ENCODE measurements at places on chromosomes 3 and 15. TPM values are rescaled to one million over a fixed set of nuclear protein-coding genes. Genes with fewer than 3 reads are reported as not detected.

DNA sequence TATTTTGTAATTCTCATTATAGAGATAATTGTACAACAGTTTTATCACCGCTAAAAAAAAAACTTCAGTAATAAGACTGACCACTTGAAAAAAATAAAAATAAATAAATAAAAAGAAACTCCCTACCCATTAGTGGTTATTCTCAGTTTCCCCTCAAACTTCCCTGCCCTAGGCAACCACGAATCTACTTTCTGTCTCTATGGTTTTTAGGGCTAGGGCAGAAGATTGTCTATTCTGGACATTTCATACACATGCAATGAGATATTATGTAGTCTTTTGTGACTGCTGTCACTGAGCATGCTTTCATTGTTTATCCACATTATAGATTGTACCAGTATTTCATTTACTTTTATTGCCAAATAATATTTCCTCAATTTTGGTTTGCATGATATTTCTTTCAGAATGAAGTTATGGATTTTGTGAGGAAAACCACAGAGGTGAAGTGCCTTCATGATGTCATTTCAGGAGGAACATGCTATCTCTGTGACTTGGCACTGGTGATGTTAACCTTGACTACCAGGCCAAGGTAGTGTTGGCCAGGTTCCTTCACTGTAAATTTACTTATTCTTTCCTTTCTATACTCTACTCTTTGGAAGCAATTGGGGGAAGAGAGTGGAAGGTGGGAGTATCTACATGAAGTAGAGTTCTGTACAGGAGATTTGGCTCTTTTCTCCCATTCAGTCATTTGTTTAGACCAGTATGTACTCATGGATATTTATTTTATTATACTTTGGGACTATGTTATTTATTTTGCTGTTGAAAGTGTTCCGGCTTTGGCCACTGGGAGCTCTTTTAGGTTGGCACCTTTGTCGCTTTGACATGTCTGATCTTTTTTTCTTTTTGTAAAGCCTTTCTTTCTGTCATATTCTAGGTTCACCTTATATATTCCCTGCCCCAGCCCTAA is 86.3 kb downstream of the GMPS start:
- no peak for DNase-seq

GRCh38 chr3:25171897-25172296 is 256.2 kb upstream of the RARB start:
- DNase-seq: no peak

GRCh38 chr3:134622806-134623365 is 27.9 kb downstream of the KY start:
- DNase-seq: no peak

GRCh38 chr3:46634856-46635255 is 22.5 kb downstream of the FAM240A start:
- DNase-seq: no peak

DNA sequence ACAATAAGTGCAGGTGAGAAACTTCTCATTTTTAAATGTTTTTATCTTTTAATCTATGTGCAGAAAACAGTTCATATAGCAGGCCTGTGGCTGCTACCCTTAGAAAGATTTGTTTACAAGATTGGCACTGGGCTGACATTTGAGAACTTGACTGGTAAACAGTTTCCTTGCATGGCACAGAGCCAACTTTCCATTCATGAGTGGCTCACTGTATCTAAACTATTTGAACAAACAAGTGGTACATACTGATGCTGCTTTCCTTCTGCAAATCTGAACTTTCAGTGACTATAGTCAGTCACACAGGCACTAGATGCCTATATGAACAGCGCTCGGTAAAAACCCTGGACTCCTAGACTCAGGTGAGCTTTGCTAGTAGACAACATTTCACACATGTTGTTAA is 6.3 kb upstream of the GTPBP8 start:
- no peak for DNase-seq

DNA sequence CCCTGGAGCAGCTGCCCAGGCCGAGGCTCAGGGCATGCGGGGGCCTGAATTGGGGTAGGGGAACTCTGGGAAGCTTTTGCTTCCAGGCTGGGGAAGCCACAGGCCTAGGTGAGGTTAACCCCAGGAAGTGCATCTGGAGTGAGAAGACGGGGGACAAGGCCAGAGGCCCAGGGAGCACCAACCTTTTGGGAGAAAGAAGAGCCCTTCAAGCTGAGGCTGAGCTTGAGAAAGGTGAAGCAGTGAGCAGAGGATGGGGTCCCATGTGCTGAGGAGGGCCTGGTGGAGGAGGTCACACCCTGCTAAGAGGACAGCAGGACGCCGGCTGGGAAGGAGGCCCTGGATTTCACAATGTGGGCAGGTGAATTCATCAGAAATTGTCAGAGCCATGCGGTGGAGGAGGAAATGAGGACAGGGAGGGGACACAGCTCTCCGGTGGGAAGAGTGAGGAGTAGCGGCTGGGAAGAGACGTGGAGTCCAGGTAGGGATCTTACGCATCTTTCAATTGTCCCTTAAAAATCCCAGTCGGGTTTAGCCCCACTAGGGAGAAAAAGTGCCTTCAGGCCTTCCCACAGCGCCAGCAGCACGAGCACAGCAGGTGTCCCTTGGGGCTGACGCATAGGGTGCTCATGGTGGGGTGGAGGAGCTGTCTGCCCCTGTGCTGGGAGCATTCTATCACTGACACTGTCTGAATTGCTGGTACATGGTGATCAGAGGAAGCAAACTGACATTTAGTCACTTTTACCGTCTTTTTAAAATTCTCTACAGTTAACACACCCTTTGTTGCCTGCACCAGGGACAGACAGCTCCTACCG is 50.9 kb downstream of the HCN4 start:
- DNase-seq: no peak

DNA sequence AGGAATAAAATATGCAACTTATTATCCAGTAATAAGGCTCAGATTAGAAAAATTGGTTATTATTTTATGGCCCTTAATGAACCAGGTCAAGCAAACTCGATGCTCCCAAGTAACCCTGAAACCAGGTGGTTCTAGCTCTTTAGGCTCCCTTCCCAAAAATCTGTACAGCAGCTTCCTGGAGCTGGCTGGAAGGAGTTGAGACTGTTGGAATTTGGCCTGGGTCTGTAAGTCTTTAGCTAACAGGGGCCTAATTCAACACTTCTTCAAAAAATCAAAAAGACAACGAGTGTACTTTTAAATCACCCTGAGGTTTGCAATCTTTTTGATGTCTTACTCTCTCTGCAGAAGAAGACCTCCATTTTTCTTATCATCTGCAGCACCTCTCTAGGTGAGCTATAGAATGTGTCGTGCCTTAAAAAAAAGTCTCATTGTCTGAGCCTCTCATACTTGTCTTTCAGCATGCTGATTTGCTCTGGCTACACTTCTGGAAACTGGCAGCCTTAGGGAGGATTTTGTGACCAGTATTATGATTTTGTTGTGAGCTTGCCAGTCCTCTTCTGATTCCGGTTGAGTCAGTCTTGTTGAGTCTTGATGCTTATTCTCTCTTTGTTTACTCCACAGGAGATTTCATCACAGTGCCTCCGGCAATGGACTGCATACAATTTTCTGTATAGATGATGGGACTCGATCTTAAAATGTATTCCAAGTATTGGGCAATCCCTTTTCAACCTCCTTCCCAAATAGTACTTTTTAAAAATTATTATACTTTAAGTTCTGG is 235.0 kb upstream of the KBTBD8 start:
- no peak for DNase-seq

GRCh38 chr3:46405301-46406019 is 1.4 kb downstream of the CCR5AS start:
- DNase-seq: no peak

GRCh38 chr3:196966526-196967401 is 1.9 kb downstream of the PIGZ start:
- DNase-seq: no peak

DNA sequence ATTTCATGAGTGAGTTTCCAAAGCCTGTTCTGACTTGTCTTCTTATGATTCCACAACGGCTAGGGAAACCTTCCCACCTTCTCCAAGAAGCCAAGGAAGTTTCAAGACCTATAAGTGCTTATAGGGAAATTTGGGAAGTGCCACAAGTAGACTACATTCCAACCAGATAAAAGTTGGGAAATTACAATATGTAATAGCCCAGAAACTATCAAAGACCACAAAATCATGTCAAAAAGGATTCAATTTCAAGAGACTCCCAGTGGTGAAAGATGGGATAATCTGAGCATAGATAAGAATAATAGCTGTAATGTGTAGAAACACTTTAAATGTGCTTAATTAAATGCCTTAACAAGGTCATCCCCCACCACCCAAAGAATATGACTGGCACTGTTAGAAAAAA is 169.2 kb upstream of the SLC2A2 start:
- DNase-seq: no peak

GRCh38 chr3:72664184-72664975 is 183.9 kb downstream of the SHQ1 start:
- DNase-seq: no peak

GRCh38 chr3:14768881-14769280 is 49.9 kb upstream of the FGD5 start:
- peak; percentile 58 for DNase-seq

- no peak for DNase-seq
Observed at GRCh38 chr15:101479851-101480612, 9.5 kb downstream of the PCSK6 start.

DNA sequence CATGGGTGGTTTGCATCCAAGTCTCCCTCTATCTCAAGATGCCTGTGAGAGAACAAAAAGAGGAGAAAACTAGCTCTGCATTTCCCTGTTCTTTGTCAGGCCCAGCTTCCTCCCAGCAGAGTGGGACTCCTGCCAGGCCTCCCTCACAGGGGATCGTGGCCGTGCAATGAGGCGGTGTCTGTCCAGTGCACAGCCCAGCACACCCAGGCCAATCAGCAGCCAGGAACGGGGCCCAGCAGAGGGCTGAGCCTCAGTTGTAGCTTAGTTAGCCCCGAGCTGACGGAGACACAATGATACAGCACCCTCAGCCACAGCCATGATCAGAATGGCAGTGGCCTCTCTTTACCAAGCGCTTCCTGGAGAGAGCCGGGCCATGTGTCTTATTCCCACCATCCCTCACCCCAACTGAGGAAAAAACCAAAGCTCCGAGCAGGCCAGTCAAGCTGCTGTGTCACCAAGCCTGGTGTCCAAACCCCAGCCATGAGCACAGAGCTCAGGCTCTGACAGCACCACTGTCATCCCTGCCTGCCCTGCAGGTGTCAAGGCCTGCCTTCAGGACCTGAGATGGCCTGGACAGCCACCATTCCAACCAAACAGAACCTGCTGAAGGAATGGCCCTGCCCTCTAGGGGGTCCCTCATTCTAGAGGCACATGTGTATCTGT is 71.1 kb downstream of the DNAJB8 start:
- DNase-seq: no peak

SLC22A13 gene
- total RNA-seq: 0.60 TPM

RHCG gene
- 22.4 TPM for total RNA-seq

RASA2 gene
- total RNA-seq: 14.3 TPM

CMTM8 gene
- total RNA-seq: 14.4 TPM
